ENCODE measurements at places on chromosomes 1 and 21.

- no peak for DNase-seq
Measured at GRCh38 chr1:214838351-214838750, 235.4 kb downstream of the CENPF start.

DNA sequence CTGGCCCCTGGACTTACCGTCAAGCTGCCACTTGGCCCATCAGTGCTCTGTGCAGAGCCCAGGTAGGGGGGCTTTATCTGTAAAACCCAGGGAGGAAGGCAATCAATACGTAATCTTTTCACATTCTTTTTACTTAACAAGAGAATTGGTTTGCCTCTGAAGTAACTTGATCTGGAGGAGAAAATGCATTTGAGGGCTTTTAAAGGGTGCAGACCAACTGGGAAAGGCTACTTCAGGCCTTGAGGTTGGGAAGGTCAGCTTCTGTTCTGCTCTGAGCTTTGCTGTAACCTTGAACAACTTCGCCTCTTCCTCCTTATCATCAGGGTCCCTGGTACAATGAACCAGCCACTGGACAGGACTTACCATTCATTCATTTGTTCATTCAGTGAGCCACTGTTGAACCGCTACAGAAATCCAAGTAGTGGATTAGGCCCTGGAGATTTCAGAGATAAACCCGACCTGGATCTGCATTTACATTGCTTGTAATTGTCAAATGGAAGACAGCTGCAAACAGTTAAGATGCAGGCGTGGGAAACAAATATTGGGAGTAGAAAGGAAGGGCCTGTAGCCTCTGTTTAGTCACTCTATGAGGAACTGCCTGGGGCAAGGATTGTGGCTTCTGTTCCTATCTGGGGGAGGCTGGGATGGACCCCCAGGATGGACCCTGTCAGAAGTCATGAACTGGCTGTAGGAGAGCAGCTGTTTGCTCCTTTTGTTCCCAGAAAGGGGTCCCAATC lies 90.9 kb downstream of the MAN1C1 start:
- DNase-seq: no peak

DNA sequence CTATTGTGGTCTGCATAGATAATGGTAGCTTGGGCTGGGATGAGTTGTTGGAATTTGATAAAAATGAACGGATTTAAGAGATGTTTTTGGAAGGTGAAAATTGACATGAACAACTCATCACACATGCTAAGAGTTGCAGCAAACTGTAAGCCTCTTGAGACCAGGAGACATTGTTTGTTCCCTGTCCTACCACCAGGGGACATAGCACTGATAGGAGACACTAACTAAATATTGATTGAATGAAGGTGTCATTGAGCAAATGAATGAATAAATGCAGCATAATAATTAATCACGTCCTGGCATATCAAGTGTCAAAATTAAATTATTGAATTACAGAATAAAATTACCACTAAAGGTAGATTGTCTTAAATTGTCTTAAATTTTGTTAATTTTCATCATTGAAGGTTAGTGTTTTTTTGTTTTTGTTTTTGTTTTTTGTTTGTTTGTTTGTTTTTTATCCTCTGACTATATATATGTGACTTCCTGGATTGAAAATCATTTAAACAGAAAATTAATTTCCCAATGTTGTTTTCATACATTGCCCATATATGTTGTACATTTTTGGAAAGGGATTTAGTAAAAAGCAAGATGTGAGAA lies 285.3 kb upstream of the C1orf105 start:
- DNase-seq: no peak

DNA sequence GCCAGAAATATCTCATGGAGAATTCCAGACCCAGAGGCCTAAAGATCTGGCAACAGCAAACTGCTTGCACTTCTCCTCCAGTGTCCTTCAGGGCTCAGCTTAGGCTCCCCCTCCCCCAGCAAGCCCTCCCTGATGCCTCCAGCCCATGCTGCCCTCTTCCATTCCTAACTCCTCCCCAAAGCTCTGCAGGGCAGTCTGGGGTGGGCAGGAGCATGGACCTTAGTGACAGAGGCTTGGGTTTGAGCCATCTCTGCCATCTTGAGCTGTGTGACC lies 436.8 kb downstream of the PTPRU start:
- no peak for DNase-seq

- DNase-seq: no peak
Measured at GRCh38 chr1:19400875-19401534, 84.3 kb downstream of the CAPZB start.

DNA sequence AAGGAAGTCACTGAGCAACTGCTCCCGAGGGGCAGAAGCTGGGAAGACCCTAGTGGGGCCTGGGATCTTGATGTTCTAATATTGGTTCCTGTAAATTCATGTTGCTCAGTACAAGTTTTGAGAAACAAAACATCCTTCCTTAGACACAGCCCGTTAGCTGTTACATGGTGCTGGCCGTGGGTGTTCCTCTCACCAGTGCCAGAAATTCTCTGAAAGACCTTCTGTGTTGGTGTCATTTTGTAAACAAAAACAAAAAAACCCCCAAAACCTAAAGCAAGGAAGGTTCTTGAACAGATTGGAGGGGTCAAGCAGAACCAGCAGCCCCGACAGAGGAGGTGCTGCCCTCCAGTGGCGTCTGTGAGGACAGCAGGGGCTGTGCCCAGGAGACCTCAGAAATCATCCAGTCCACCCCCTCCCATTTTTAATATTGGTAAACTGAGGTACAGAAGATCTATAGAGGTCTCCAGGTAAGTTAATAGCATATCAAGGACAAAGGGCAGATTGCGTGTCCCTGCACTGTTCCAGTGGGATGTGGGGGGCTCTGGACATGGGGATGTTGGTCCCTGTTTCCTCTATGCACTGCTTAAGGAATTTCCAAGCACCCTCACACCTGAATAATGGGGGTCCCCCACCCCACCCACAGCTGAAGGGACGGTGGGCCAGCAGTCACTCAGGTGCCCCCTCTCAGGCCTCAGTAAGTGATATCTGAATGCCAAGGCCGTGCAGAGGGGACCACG lies 38.2 kb downstream of the SLC2A7 start:
- DNase-seq: peak; percentile 19

GRCh38 chr1:73611681-73612080 lies 586.3 kb downstream of the LRRIQ3 start:
- DNase-seq: no peak

DNA sequence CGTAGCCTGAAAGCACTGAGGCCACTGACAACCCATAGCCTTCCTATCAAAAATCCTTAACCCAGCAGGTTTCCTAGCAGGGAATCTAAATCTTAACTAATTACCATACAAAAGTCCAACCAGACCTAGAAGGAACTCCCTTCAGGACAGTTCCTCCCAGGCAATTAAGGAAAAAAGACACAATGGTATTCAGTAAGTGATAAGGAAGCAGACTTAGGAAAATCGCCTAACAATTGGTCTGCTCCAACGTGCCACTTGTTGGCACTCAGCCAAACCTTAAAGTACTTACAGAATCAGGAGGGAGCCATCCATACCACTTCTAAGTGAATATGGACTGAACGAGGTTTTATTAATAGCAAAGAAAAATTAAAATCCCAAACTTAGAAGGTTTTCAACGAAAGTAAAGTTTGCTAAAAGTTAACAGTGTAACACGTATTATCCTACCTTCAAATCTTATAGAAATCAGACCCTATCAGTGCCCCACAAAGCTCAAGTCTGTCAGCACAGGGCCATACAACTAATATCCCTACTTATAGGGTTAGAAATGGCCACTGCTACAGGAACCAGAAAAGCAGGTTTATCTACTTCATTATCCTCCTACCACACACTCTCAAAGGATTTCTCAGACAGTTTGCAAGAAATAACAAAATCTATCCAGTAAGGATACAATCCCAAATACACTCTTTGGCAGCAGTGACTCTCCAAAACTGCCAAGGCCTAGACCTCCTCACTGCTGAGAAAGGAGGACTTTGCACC lies 29.0 kb downstream of the SPATA6 start:
- DNase-seq: no peak

- DNase-seq: no peak
Measured at GRCh38 chr1:66777831-66778230, 23.2 kb downstream of the INSL5 start.

GRCh38 chr1:147902253-147902845 lies at the start of gene GJA8:
TSS of gene GJA8 (plus strand) at chr1:147902795. CDS start at chr1:147907956, 5,161 bp downstream.
- DNase-seq: no peak

DNA sequence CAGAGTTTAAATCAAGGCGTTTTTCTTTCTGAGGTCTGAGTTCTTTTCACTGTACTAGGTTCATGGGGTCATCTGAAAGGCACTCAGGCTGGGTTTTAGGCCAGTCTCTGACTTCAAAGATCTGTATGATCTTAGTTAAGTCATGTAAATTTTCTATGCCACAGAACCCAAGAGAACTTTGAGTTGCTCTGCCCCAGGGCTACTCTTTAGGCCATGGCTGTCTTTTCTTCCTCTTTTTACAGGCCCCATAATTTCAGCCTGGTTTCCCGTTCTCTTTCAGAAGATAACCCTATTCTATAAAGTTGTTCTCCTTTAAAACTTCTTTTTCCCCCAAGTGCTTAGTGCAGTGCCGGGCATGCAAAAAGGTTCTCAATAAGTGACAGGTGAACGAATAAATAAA lies 26.1 kb downstream of the METTL13 start:
- DNase-seq: no peak

DNA sequence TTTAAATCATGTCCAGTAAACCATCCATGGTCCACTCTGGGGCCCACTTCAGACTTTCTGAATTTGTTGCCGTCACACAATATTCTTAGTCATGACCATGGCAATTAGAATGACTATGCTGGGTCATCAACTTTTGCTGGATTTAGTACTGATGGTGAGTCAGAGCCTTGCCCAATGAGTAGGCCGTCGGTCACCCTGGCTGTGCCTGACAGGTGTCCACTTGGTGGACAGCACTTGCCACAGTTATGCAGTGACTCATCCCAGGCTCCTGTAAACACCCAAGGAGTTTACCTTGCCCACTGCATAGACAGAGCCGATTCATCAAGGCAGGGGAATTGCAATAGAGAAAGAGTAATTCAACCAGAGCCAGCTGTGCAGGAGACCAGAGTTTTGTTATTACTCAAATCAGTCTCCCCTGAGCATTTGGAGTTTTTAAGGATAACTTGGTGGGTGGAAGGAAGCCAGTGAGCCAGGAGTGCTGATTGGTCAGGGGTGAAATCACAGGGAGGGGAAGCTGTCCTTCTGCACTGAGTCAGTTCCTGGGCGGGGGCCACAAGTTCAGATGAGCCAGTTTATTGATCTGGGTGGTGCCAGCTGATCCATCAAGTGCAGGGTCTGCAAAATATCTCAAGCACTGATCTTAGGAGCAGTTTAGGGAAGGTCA lies 333.8 kb downstream of the PTPRU start:
- DNase-seq: no peak

DNA sequence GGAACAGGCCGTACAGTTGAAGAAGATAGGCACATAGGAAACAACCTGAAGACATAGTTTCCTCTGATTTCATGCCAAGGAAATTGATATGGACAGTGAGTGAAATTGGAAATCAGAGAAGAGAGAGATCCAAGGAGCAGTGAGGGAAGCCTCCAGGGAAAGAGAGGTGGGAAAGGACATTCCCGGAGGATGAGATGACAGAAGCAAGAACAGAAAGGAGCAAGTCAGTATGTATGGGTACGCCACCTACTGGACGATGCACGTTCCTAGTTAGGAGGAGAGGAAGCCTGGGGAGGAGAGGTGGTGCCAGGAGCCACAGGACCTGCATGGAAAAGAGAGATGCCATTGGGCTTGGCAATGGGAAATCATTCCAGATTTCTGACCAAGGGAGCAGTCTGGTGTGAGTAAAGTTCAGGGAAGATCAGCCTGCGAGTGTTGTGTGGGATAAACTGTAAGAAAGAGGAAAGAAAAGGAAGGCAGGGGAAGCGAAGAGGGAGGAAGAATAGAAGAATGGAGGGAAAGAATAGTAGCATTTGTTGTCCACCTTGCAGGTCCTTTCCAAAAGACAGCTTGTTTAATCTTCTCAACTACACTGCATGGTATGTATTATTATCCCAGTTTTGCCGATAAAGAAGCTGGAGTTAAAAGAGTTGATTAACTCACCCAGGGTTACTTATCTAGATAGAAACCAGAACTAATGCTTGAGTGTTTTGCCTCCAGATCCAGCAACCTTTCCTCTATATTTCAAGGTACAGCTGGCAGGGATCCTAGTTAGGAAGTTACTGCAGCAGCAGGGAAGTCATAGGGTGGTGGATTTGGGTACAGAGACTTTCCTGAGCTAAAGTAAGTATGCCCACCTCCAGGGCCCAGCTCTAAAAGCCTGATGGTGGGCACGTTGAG lies 27.4 kb downstream of the C1orf116 start:
- no peak for DNase-seq

GRCh38 chr21:26140164-26140579 lies 30.4 kb downstream of the APP start:
- no peak for DNase-seq

- no peak for DNase-seq
Measured at GRCh38 chr1:88237058-88237457, 447.0 kb upstream of the PKN2 start.

- no peak for DNase-seq
Measured at GRCh38 chr1:206636671-206637070, 1.3 kb downstream of the DYRK3 start.

DNA sequence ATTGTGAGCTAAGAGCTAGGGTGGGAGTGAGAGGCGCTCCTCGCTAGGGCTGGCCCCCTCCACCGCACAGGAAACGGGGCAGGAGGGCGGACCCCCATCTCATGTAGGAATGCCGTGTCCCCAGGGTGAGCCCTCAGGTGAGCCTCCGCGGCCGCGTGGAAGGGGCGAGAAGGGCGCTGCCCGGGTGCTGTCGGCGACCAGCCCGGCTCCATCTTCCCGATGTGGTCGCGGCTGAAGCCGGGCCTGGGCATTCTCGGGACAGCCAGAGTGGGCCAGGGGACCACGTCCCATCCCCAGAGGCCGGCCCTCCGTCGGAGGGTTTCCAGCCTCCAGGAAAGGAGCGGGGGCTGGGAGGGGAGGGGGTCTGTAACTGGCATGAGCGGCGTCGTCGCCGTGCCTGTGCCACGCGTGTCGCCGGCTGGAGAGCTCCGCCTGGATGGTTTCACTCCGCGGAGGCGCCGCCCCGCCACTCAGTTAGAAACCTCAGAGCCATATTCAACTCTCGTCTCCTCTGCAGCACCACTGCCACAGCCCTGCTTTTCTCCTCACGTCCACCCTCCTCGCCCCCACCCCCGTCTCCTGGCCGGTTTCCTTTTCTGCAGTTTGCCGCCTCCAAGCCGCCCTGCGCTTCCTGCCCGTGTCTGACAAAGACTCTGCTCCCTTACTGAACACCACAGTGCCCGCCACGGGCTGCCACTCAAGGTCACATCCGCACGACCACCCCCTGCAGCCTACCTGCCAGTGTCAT lies at the start of gene TMEM269:
TSS of gene TMEM269 (plus strand) at position 46 of the 748 bp plus-strand sequence. CDS start 4,903 bp downstream, outside the sequence.
- no peak for DNase-seq

DNA sequence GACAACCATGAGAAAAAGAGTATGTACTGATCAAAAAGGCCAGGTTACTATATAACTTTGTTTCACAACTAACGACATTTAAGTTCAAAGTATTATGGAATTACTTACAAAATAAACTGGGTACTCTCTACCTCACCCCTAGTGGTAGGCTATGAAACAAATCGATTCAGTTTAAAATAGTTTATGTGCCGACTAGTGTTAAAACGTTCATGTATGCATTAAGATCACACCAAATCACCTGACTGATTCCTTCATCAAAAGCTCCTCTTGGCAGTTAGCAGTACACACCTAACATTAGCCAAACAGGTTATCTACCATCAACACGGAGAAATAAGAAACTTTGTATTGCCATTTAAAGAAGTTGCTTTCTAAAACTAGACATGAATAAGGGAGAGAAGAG lies 137.1 kb downstream of the AKT3 start:
- DNase-seq: no peak

Data from KG1 (cell line).